ENCODE measurements at places on chromosomes 5 and 9. TPM values are rescaled to one million over a fixed set of nuclear protein-coding genes. Genes with fewer than 3 reads are reported as not detected.

FAM153A gene
- total RNA-seq, result not detected

OTULINL gene
- total RNA-seq, result 0.15 TPM

NR6A1 gene
- total RNA-seq, result under 0.01 TPM

IL12B gene
- not detected for total RNA-seq

PCDHB11 gene
- under 0.01 TPM for total RNA-seq

F12 gene
- total RNA-seq, result 1.7 TPM

CMYA5 gene
- total RNA-seq, result not detected

TRPM6 gene
- under 0.01 TPM for total RNA-seq

C5orf58 gene
- not detected for total RNA-seq

LCN15 gene
- total RNA-seq, result not detected

HABP4 gene
- total RNA-seq, result 7.8 TPM

CFAP90 gene
- total RNA-seq, result not detected

GPR21 gene
- 0.32 TPM for total RNA-seq

KCNV2 gene
- total RNA-seq, result not detected

SLC36A2 gene
- not detected for total RNA-seq

CD180 gene
- not detected for total RNA-seq

IFNK gene
- total RNA-seq, result not detected

CER1 gene
- not detected for total RNA-seq

FAM163B gene
- not detected for total RNA-seq

IQGAP2 gene
- 10.8 TPM for total RNA-seq

SPATA31E1 gene
- not detected for total RNA-seq

ZNG1C gene
- 19.2 TPM for total RNA-seq

PCDHA1 gene
- total RNA-seq, result 0.32 TPM

NR5A1 gene
- not detected for total RNA-seq

IL4 gene
- not detected for total RNA-seq

PCDHGB3 gene
- 0.46 TPM for total RNA-seq

TMEFF1 gene
- total RNA-seq, result 3.8 TPM

Data from epithelial cell of umbilical artery (primary cell).